Activated CD4-positive, alpha-beta T cell treated with anti-CD3 and anti-CD28 coated beads, Interleukin-2, amount 50 U/mL, for 4 hours (primary cell): ENCODE measurements at places on chromosomes 7 and 10.

GRCh38 chr10:93815304-93816096 is 57.8 kb downstream of the LGI1 start:
- no peak for DNase-seq

- DNase-seq, result no peak
These were observed 68.9 kb upstream of the INPP5A start for GRCh38 chr10:132468651-132469050.

DNA sequence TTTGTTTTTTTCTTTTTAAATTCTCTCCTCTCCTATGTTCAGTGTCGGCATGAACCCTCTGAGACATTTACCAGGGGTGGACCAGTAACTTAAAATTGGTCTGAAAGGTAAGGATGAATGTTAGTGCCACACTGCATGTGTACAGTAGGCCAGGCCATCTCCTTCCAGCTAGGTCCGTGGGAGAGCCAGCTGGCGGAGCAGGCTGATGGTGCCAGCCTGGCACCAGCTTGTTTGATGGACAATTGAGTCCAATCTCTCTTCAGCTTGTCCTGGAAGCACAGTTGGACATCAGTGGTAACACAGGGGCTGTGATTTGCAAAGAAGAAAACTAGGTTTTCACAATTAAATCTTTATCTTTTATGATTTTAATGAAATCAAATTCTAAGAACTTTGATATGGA is 136.5 kb downstream of the CNNM2 start:
- DNase-seq, result no peak

DNA sequence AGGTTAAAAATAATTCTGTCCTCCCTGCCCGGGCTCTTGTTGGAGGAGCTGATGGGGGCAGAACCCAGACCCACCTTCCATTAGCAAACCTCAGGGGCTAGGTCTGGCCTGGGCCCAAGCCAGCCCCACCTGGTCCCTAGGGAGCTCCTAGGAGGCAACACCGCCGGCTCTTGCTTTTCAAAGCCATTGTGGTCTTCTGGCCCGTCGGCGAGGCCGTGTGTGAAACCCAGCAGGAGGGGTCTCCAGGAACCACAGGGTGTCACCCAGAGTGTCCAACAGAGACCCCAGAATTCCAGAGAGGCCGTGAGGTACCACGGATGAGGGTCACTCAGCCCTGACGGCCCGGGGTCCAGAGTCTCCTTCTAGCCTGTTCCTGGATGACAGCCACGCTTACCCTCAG is 16.6 kb upstream of the PDGFA start:
- no peak for DNase-seq

GRCh38 chr10:71881647-71882355 is 30.8 kb upstream of the PSAP start:
- no peak for DNase-seq

- DNase-seq, result no peak
These were observed 111.0 kb downstream of the KAT6B start for GRCh38 chr10:74937266-74937856.

- DNase-seq, result no peak
These were observed 475 bp upstream of the NRBF2 start for GRCh38 chr10:63132651-63133055.

DNA sequence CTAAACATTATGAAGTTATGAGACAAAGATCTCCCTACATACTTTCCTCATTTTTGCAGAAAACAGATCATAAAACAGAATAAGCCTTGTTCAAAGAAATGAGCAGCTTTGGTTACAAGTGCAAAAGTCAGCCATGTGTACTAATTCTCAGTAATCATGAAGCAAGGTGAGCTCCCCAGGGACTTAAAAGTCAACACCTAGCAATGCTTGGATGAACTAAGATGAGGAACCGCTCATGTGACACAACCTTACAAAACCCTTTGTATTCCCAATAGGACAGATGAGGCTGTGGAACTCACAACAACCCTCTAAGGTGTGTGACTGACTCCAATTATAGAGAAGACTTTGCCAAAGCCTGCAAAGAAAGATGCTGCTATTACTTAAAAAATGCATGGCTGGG is 154.5 kb downstream of the SLC25A13 start:
- DNase-seq, result no peak

DNA sequence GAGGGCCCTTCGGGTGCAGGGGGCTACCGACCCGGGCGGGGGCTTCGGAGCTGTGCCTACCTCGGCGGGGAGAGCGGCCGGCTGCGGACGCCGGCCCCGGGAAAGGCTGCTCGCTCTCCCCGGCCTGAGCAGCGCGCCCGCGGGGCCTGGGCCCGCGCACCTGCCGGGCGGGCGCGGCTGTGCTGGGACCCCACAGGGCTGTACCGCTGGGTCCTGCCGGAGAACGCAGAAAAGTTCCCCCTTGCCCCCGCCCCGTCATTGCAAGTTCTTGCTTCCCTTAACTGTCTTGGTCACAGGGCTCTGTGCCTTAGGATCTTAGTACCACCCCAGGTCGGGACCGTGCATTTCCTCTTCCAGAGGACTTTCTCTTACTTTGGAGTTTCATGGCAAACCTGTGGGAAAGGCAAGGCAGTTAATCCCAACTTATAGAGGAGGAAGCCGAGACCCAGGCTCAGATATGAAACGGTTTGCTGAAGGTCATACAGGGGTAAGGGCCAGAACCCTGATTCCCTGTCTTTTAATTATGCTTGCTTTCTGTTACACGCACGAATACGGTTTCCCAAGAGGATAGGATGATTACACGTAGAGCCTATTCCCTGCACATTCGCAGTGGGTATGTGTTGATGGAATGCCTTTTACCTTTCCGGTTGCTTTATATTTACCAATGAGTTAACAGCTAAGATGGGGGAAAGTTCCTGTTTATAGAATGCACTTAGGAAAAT is 652 bp downstream of the PCGF5 start:
- peak; percentile 12 for DNase-seq

DNA sequence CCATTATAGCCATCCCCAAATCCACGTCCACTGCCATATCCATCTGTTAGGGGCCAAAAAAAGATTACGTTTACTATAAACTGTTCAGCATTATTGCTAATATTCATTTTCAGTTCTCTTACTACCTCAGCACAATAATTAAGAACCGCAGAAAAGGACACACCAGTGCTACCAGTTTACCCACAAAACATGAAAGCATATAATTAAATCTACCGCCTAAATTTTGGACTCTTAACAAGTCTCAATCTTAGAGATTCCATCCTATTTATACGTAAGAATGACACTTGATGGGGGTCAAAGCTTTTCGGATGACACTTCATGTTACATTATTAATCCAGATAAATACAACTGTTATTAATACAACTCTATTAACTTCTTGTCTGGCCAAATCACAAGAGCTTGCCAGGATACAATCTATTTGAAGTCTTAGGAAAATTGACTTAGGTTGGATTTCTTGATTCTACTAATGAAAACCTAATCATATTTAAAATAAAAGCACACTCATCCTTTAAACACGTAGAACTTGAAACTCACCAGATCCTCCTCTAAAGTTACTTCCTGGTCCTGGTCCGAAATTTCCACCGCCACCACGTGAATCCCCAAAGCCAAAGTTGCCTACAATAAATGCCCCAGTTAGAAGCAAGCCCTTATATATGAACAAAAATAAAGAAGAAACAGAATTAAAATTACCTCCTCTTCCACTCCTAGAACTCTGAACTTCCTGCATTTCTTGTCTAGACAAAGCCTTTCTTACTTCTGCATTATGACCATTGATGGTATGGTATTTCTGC is 4.5 kb downstream of the HNRNPA2B1 start:
- DNase-seq, result no peak

- DNase-seq, result peak; percentile 77
These were observed 158.8 kb downstream of the SH3PXD2A start for GRCh38 chr10:103696411-103697145.

DNA sequence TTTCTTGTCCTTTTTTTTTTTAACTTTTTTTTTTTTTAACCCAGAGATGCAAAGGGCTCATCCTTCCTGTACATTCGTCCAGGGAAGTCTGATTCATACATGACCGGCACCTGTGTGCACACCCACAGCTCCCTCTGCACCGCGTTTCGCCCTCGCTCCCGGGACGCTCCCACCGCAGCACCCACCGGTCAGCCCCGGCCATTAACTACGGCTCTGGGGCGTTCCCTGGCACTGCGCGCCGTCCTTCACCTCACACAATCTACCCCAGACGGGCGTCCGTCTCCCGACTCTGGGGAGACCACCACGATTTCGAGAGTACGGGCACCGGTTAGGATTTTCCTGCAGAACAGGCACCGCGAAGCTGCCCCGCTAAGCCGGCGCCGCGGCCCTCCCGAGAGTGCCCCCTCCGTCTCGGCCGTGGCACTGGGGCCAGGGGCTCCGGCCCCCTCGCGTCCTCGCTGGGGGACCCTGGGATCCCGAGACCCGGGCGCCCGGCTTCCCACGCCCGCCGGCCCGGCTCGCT is 452 bp downstream of the ATE1 start:
- DNase-seq, result peak; percentile 7

GRCh38 chr10:118254654-118255053 is 87.5 kb downstream of the FAM204A start:
- no peak for DNase-seq

DNA sequence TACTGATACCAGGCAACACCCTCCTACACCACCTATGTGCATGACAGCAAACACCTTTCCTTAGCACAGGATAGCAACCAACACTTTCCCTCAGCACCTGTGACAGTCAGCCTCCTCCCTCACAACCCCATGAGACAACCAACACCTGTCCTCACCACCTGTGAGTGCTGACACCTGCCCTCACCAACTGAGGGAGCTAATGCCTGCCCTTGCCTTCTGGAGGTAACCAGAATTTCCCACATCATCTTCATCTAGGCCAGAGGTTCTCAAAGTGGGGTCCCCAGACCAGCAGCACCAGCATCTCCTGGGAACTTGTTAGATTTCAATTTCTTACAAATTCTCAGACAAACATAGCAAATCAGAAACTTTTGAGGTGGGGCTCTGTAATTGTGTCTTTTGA is 112.5 kb downstream of the GRID1 start:
- no peak for DNase-seq

DNA sequence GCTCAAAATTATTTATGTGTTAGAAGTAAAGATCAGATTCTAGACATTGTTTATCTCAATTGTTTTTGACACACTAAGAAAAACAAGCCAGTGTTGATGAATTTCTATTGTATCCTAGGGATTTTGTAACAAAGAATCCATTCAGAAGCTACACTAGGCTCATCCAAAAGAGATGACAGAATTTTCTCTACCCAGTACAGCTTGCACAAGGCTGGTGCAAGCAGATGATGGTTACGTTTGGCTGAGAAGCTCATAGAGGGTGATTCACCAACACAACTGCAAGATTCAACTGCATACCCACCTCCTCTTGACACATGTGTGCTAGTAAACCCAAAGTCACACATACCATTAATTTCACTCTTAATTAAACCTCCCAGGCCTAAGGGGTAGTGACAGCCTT is 20.8 kb downstream of the GRM3 start:
- DNase-seq, result no peak

DNA sequence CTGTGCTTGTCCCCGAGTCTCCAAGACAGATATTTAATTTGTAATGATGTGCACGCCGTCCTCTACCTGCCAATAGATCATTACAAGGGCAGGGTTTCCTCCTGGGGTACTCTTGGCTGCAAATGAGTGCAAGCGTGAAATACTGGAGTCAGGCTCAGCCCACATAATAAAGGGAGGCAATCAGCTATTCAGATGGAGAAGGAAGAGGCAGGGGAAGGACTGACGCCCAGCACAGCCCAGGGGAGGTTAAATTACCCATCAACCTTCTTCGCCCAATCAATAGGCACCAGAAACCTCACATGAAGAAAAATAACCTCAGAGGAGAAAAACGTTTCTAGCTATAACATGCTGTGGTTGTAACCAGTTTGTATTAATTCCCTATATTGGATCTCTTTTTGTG is 544.9 kb upstream of the ADARB2 start:
- no peak for DNase-seq

DNA sequence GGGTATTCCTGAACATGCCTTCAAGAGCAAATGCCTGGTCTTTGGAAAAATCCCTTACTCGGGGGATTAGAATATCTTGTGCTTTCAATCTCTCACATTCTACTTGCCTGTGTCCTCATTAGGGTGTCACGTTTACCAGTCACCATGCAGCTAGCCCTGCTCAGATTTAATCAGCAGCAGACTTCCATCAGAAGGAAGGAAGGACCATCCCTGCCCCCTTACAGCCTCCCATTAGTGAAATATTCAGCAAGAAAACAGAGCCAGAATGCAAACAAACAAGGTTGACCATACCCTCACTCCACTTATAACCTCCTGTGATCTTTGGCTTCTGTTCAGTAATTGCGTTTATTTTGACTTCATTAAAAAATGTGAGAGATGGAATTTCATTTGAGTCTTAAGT is 208.6 kb downstream of the CXCL12 start:
- no peak for DNase-seq

DNA sequence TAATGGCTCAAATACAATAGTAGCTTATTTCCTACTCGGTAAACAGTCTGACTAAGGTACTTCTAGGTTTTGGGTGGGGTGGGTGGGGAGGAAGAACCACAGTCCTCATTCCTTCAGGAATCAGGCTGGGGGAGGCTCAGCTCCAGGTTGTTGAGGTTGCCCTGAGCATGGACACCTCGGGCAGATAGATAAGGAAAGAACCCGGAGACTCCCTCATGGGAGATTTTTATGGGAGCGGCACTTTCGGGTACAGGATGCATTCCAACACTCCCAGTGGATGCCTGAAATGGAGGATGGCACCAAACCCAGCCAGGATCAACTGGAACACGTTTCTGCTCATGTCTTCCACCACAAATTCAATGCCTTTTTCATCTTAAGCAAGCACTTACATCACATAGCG is 5.5 kb upstream of the GSDME start:
- DNase-seq, result no peak

- DNase-seq, result no peak
These were observed 982 bp downstream of the COBL start for GRCh38 chr7:51315393-51316261.

DNA sequence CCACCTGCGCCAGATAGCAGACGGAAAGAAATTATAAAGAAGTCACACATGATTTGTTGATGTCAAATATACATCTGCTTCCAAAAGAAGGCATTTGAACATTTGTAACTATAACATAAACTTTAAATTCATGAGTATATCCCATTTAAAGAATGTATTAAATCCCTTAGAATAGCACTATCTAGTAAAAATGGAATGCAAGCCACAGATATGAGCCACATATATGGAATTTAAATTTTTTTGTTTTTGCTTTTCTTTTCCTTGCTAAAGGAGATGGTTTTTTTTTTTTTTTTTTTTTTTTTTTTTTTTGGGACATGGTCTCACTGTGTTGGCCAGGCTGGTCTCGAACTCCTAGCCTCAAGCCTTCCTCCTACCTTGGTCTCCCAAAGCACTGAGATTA is 730.8 kb downstream of the PHTF2 start:
- no peak for DNase-seq

DNA sequence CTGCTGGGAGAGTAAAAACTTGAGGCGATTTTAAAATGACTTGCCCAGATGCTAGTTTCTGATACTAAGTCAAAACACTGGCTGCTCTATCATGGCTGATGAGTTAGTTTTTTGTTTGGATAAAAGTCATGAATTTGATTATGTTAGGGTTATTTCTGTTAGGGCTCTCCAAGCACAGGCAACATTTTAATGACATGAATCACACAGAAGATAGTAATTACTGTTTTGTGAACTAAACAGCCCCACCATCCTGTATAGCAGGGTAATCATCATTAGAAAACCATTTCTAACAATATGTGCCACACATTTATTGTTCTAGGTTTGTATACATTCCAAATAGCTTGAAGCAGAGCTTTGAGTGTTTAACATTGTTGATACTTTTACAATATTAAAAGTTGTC is 750.3 kb downstream of the ANKRD7 start:
- DNase-seq, result no peak
